ENCODE measurements at places on chromosomes 12 and 14.

DNA sequence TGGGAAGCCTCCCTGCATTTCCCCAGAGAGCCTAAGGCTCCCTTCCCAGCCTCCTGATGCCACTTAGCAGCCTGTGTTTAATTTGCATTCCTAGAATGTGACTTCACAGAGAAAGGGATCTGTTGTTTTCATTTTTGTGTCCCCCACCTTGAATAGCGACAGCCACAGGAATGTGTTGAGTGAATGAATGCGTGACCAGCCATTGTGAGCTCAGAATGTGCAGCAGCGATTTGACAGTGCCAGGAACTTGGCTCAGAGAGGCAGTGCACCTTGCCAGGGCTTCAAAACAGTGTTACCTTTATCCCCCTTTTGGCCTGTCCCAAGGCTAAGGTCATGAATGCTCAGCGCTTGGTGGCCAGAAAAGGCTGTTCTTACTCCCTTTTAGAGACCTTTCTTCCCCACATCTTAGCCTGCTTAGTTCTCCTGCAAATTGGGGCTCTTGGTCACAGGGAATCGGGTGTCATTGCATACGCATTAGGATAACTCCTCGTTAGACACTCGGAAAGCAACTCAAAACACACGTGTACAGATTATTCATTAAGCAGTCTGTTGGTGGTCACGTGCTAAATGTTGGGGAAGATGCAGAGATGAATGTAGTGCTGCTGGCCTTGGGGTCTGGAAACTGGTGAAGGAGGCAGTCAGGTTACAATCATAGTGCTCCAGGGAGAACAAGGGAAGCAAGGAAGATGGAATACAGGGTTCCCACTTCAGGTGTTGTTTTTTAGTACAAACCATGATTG lies 9.8 kb downstream of the NTF3 start:
- DNase-seq, result no peak

- DNase-seq, result no peak
These were observed 49.9 kb upstream of the TMPO start for GRCh38 chr12:98465505-98465904.

GRCh38 chr12:27790179-27790578 lies 10.1 kb upstream of the MANSC4 start:
- DNase-seq, result no peak

- no peak for DNase-seq
These were observed 133.2 kb downstream of the SLC35F4 start for GRCh38 chr14:57732463-57733285.

- DNase-seq, result no peak
These were observed 72.2 kb downstream of the SETD3 start for GRCh38 chr14:99408286-99408970.

DNA sequence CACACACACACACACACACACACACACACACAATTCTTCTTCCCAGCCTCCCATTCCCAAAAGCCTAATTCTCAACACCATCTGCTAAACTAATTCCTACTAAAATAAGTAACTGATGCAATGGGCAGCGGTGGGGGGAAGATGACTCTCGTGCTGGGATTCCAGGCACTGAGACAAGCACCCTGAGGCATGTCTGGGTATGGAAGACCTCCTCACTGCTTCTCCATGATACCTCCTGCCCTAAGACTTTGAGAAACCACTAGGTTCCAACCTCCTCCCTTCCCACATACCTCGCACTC lies 789 bp upstream of the VWF start:
- DNase-seq, result no peak

DNA sequence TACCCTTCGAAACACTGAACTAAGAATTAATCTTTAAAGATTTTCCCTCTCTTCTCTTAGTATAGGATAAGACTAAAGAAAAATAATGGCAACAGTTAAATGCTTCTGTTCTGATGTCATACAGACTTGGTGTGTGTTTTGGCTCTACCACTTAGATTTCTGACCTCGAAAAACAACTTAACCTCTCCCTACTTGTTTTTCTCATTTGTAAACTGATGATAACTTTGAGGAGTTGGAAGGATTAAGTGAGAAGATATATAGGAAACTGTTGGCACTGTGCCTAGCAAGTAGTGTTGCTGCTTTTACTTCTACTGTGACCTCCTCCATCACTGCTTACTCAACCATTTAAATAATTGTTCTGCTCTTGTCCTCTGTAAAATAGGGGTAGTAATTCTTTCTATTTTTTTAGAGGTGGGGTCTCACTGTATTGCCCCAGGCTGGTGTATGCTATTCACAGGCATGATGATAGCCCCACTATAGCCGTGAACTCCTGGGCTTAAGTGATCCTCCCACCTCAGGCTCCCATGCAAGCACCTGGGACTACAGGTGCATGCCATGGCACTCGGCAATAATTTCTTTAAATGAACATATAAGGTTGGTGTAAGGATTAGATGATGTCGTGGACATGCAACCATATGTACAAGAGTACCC lies 22.4 kb downstream of the PALS1 start:
- DNase-seq, result no peak

Data from head of caudate nucleus (tissue), 42 donors.